ENCODE measurements at places on chromosomes 11 and 22.
A peak's percentile ranks its signal among the peaks of the same experiment; 100 is the strongest.

DNA sequence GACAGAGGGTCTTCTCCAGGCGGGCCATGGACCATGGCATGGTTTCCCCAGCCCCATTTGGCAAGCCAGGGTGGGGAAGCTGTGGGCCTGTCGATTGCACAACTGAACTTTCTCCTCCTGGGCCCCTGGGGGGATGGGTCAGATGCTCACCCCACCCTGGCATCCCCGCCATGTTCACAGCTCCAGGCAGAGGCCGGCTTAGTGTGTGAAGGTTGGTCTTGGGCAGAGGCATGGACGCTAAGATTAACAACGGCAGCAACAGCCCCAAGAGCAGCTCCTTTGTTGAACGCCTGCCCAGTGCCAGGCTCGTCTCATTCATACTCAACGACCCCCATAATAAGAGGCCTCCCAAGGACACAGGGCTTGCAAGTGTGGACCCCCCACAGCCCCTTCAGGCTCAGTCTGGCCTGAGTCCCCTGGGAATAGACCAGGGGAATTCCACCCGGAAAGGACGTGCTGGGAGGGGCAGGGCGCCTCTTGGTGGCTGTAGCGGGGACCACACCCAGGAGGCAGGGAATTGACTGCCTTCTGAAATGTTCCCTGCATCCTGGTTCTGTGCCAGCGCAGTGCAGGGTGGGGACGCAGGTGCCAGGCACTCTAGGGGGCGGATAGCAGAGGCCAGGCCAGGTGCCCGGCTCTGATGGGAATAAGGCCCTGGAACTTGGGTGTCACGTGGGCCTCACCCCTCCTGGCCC lies 8.3 kb downstream of the TSPO start:
- no peak for DNase-seq

DNA sequence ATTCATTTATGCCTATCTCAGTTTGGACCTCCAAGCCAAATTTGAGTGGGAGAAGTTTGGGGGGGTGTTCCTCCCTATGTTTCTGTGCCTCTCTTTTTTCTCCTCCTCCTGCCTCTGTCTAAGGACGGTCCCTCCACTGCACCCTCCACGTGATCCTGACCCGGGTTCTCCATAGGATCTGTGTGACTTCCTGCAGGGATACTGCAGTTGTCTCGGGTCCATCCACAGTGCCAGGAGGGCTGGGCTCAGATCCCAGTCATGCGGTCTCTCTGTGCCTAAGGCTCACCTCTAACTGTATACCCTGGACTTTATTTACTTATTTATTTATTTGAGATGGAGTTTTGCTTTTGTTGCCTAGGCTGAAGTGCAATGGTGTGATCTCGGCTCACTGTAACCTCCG lies 1354.5 kb downstream of the BRD1 start:
- no peak for DNase-seq

DNA sequence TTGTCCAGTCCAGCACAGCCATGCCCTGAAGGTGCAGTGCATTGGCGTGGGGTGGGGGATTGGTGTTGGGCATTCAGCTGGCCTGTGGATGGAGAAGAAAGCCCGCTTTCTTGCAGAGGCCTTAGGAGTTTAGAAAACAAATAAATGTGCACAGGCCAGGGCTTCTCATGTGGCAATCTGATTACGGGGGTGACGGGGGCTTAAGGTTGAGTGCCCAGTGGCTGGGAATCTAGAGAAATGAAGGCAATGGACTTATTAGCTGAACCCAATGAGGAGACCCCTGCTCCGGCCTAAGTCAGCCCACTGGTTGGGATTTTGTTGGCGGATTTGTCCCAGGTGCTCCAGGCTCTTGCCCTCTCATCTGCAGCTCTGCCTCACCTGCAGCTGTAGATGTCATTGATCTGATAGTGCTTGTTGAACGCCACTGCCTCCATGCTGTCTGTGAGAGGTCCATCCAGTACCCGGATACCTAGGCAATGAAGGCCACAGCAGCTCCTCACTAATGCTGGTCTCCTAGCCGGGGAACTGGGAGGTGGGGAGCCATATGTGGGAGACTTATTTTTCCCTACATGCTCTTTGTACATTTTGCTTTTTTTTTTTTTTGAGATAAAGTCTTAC lies 6.2 kb downstream of the PCSK7 start:
- DNase-seq = no peak

DNA sequence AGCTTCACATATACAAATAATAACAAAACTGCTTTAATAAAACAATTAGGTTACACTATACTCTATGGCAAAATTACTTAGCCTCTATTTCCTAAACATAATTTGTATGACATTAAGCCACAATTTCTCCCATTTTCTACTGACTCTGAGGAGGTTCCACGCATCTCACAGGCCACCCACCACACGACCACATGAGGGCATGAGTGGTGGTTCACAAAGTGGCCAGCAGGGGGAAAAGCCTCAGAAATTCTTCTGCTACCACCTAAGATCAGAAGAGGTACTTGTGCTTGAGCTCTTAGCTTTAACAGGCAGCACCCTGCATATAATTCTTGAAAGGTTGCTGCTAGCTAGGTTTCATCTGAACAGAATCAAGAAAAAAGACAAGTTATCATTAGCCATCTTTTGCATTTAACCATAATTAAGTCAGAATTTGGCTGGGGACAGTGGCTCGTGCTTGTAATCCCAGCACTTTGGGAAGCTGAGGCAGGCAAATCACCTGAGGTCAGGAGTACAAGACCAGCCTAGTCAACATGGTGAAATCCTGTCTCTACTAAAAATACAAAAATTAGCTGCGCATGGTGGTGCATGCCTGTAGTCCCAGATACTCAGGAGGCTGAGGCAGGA lies 7.7 kb downstream of the LPXN start:
- peak; percentile 90 for DNase-seq

- DNase-seq = peak; percentile 88
These were observed 79.4 kb upstream of the PPARA start for GRCh38 chr22:46070803-46071450.

DNA sequence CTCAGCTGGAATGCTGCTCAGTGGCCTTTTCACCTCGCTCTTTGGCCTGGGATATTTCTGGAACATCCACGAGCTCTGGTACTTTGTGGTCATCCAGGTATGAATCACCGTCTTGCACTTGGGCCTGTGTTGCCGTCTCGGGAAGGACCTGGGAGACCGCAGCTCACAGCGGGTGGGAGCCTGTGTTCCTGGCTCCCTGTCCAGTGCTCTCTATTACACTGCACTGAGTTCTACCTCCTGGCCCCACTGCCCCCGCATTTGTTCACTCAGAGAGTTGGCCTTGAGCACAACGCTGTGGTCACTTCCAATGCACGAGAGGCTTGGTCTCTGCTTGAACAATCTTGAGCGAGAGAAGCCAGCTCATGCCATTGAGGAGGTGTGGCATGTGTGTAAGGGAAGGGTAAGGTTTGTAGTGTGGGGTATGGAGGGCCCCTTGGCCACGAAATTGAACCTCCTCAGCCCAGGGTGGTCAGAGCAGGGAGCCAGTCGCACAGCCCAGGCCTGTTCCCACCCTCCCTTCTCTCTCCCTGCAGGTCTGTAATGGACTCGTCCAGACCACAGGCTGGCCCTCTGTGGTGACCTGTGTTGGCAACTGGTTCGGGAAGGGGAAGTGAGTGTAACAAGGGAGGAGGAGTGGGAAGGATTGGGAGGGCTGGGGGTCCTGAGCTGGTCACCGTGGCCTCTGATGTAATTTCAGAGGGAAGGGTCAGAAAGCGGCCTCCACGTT lies 16.2 kb downstream of the SLC37A2 start:
- DNase-seq = no peak

GRCh38 chr22:35323305-35323704 lies 23.6 kb downstream of the TOM1 start:
- no peak for DNase-seq

DNA sequence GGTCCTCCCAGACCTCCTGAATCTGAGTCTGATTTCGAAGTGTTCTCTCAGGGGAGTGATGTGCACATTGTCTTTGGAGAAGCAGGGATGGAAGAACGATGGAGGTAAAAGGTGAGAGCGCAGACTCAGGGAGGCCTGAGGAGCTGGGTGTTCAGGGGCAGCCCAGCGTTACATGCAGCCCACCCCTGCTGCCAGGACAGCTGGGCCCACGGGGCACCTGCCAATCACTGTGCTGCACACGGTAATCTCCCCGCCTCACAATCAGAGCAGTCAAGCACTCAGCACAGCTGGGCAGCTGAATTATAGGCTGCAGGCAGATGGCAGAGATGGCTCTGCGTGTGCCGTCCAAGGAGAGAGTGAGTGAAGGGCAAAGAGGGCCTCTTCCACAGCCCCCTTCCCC lies 17.9 kb upstream of the HTR3A start:
- DNase-seq = no peak

- no peak for DNase-seq
These were observed 101.1 kb upstream of the SPON1 start for GRCh38 chr11:13861411-13861810.

DNA sequence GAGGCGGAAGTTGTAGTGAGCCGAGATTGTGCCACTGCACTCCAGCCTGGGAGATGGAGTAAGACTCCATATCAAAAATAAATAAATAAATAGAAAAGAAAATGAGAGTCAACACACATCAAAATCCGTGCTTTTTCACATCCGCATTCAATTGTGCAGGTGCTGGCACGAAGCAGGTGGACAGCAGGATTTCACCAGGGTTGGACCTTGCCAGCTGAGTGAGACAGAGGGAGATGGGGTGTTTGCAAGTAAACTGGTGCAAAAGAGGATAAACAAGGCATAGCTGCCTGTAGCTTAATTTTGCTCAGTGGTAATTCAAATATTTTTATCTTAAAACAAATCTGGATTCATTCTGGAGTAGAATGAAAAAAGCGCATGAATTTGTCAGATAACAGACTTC lies 23.3 kb upstream of the DNAL4 start:
- DNase-seq = no peak

DNA sequence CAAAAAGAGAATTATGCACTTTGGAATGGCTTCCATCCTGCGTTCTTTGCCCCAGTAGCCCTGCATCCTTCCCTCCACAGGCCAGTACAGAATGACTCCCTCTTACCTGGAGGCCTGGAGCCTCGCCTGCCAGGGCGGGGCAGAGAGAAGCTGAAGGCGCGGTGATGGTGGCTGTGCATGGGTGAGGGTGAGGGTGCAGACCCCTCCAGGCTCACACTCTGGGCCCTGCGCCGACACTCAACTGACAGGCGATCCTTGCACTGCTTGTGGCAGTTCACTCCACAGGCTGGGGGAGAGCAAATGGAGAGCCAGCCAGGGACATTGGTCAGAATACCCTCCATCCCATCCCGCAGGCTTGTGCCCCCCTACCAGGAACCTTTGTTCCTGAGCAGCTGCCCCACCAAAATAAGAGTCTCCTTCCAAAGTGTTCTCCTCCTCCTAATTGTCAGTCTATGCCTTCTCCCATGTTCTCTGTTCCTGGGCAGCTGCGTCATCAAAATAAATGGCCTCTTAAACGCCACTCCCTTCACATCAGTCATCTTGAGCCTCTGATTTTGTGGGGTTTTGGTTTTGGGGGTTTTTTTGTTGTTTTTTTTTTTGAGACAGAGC lies 5.9 kb upstream of the NRXN2 start:
- DNase-seq = no peak

DNA sequence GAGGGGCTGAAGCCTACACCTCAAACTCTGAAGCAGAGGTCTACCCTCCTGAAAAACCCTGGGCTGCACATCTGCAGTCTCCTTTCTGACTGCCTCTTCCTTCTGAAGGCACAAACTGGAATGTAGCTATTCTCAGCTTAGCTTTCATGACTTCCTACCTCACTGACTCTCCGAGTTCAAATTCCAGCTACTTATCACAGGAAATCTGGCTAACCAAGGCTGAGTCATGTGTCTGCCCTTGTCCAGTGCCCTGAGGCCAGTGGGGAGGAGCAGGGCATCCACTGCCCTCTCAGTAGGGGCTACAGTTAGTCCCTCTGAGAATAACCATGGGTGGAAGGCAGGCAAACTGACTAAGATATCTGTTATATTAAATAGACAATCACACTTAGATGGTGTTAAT lies 29.2 kb downstream of the PDGFD start:
- DNase-seq = no peak

DNA sequence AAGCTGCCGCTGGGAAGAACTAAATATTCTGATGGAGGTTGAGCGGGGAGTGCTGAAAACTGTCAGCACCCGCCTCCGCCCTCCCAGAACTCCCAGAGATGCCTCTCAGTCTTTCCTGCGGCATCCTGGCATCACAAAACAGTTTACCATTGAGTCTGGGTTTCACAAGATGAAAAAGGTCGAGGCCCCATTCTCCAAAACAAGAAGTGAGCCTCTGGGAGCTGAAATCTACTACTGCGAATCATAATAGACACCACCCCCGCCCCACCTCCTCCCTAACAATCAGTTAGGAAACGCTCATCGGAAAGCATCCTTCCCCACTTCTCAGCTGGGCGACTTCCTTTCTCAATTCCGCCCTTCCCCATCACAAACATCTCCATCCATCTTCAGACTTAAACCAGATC lies 1.0 kb downstream of the SUN2 start:
- DNase-seq = peak; percentile 65

DNA sequence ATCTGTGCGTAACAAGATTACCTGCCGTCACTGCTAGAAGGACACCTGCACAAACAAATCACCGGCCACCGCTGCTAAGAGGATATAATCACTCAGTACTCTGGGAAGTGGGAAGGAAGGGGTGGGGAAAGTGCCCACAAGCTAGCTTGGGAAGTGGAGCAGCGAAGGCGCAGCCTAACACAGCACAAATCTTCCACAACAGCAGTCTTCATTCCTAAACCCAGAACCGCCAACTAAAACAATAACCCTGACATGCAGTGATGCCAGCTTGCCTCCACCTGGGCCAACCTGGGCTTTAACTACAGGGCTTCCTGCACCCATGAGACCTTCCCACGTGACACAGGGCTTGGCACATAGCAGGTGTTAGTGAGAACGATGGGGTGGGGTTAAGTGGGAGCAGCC lies 5.1 kb downstream of the DGCR2 start:
- DNase-seq = no peak

DNA sequence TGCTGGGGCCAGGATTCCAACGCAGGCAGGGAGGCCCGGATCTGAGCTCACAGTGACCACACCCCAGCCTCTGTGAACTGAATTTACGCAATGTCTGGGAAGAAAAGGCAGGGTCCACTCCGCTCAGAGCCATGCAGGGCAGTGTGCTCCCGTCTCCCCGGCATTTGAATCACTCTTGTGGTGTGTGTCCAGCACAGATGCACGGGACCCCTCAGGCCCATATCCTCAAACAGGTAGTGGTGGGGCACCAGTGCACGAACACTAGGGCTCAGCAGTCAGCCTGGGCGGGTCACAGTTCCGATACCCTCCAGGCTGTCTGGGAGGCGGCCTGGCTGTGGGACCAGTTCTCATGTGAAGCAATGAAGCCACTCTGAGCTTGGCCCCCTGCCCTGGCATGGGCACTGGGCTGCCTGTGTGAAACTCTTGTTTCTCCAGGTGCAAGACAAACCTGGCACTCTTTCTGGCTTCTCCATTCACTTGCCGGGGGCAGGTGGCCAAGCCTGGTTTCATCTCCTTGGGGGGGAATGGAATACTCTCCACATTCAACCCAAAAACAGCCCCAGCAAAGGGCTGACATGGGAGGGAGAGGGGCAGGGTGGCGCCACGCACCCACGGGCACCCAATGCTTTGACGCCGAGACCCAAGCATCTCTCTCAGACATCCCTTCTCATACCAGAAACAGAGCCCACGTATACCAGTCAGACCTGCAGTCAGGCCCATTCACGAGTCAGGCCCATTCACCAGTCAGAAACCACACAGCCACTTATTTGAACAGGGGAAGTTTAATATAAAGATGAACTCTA lies 14.3 kb downstream of the DHCR7 start:
- DNase-seq = no peak

- DNase-seq = no peak
These were observed 908.6 kb downstream of the NTM start for GRCh38 chr11:132278801-132279574.

GRCh38 chr11:15836795-15837194 lies 519.6 kb downstream of the SOX6 start:
- no peak for DNase-seq

All from Karpas-422 (cell line).